ENCODE measurements at places on chromosomes 12 and 14.

GRCh38 chr14:95015046-95015445, 142.3 kb downstream of the DICER1 start:
- DNase-seq, result no peak

DNA sequence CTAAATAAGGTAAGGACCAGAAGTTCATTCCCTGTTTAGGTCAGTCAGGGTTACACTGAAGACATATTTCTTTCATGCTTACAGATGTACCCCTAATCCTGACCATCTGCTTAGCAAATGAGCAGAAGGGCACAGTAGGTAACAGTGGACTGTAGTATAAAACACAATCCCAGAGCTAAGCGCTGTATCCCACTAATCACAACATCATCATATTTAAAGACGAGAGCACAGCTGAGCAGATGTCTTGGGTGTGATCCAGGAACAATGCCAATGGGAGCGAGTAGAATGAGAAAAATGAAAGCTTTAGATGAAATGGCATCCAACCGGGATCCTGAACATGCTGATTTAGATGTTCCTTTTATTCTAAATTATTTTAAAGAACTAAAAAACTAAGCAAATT, 213.4 kb downstream of the CCER1 start:
- no peak for DNase-seq

GRCh38 chr14:61504901-61505300, 183.5 kb downstream of the PRKCH start:
- no peak for DNase-seq

- DNase-seq, result no peak
Observed at GRCh38 chr14:62097824-62098223, 335.6 kb downstream of the SNAPC1 start.

GRCh38 chr12:27064397-27065342, 17.7 kb downstream of the C12orf71 start:
- DNase-seq, result no peak

DNA sequence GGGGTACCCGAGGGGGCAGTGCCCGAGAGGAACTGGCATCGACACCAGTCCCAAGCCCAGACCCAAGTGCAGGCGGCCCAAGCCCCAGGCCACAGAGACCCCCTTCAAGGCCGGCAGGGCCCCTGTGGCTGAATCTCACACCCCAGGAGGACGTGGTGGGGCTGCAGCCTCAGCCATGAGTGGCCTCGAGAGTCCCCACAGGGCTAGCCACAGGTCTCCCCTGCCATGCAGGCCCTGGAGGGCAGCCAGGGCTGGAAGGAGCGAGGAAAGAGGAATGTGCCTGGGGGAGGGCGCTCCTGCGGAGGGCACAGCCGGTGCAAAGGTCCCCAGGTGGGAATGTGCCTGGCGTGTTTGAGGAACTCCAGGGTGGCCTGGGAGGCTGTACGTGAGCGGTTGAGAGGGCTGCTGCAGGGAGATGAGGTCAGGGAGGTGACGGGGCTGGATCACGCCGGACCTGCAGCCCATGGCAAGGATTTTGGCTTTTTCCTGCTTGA, 86.1 kb downstream of the NCOR2 start:
- DNase-seq, result no peak

DNA sequence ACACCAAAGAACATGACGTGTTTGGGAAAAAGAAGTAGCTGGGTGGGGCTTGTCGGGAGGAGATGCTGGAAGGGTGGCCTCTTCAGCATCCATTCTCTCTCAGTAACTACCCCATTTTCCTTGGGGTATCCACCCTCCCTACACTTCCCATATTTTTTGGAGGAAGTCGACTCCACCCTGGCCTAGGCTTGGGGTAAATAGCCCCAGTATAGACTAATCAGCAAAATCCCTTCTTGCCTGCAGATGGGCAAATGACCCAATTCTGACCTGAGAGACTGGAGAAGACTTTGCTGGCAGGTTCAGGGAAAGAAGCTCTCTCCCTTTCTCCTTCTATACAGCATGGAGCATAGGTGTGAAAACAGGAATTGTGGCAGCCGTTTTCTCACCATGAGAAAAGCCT, 28.5 kb upstream of the JDP2 start:
- no peak for DNase-seq

- DNase-seq, result no peak
Observed at GRCh38 chr12:6424866-6425265, 19.9 kb upstream of the CD27 start.

- no peak for DNase-seq
Observed at GRCh38 chr12:7542813-7543212, 39.2 kb upstream of the CD163 start.

GRCh38 chr12:59374783-59375182, 221.0 kb upstream of the SLC16A7 start:
- DNase-seq, result no peak

- DNase-seq, result no peak
Observed at GRCh38 chr12:56851462-56851861, 82.7 kb downstream of the SDR9C7 start.

GRCh38 chr12:12722435-12723148, 5.4 kb downstream of the CDKN1B start:
- peak; percentile 59 for DNase-seq

Measured in hematopoietic multipotent progenitor cell treated with erythropoietin and hydrocortisone succinate and interleukin-3 and kit ligand, for 15 days (in vitro differentiated cells).